ENCODE measurements at places on chromosomes 1 and 21.

- DNase-seq: no peak
Observed at GRCh38 chr21:22754746-22755145, 1756.5 kb downstream of the NCAM2 start.

DNA sequence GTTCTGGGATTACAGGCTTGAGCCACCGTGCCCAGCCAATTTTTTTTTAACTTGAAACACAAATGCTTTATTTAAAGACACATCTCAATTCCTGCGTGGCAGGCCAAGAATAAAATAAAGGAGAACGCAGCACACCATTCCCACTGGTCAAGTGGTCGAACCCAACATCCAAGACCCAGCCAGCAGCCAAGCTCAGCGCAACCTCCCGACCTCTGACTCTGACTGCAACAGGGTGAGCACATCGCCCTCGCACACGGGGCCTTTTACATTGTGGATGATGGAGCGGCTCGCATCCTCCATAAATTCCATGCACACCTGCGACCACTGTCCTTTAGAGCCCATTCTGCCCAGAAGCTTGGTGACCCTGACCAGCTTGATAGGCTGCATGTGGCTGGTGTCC is 5.5 kb upstream of the GUK1 start:
- no peak for DNase-seq

- no peak for DNase-seq
Observed at GRCh38 chr1:17719874-17720273, 35.3 kb upstream of the ACTL8 start.

GRCh38 chr1:201561601-201562000 is 22.7 kb downstream of the NAV1 start:
- no peak for DNase-seq

GRCh38 chr1:210686841-210687240 is 358.1 kb downstream of the HHAT start:
- no peak for DNase-seq

DNA sequence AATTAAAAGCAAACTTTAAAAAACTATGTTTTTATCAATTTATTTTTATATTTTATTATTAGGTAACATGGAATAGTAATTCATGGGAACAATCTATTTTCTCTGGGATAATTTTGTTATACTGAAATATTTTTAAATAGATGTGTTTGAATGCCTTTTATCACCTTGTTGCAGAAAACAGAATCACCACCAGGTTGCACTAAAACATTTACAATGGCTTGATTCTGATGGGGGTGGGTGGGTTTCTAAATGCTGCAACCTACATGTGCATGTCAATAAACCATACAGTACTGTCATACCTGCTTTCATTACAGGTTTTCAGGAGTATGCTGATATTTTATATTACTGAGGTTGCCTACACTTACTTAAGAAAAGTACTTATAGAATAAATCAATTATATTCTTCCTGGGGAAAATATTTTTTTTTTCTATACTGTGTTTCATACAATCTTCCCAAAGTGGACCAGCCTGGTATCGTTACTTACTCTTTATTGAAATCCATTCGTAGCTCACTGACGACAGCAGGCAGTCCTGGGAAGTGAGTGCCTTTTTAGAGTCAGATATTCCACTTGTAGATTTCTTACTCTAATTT is 132.8 kb downstream of the PTPRC start:
- peak; percentile 51 for DNase-seq

DNA sequence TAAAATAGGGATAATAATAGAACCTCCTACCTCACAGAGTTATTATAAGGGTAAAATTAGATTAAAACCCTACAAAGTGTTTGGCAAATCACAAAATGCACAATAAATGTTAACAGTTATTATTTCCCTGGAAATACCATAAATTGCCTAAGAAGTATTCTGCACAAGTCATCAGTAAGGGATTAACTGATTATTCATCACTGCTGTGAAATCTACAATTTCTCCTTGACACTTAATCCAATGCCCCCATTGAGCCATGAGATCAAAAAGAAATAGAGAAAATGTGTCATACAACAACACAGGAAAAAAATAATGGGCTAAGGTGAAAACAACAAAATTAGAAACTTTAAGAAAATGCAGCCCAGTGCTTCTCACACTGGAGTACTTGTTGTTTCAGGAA is 6.7 kb upstream of the SEC16B start:
- no peak for DNase-seq

- no peak for DNase-seq
Observed at GRCh38 chr1:59238993-59239392, 57.9 kb upstream of the FGGY start.

DNA sequence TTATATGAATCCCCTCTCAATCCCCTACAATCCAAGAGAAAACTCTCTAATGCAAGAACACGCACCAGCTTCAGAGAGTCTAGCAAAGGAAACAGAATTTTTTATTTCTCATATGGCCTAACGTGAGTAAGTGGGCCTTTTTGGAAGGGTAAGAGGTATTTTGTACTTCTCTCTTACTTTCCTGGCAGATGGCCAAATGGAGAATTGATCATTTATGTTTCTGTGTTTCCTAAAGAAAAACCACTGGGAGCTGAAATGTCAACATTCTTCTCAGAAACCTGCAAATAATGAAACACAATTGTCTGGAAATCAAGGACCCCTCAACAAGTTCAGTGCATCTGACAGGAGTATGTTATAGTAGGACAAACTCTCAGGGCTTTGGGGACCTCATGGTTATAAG is 176.4 kb upstream of the C8B start:
- DNase-seq: no peak

- no peak for DNase-seq
Observed at GRCh38 chr1:116671072-116671760, 3.7 kb upstream of the IGSF3 start.

DNA sequence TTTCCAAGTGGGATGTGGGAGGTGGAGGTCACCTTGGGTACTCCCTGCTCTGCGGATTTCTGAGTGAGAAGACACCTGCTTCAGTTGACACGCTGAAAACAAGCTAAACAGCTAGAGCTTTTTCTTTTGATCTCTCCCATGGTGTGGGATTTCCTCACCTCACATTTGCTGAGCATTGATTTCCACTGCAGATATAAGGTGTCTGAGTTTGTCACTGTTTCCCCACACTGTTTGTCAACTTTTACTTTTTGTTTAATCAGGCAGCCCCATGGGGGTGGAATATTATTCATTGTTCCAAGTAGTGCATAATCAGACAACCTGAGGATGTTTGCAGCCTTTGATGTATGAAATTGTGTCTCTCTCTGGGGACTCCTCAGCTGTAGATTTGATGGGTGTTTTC is 49.5 kb downstream of the FASLG start:
- no peak for DNase-seq

DNA sequence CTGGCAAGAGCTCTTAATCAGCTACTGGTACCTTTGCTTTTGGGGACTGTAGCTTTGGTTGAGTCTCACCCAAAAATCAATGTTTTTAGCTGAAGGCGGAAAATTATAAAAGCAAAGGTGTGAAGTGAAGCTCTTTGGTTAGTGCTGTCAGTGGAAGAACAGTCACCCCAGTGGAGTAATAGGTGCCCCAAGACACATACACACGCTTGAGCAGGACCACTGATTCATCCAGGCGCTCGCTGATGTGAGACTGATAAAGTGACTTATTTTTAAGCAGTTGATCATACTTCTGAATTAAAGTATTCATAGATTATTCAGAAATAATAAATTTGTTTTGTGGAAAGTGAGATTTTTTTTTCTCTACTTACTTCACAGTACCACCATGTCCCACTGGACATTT is 37.1 kb downstream of the TGFB2 start:
- no peak for DNase-seq

- DNase-seq: no peak
Observed at GRCh38 chr1:150256198-150256553, 1.4 kb upstream of the CA14 start.

- no peak for DNase-seq
Observed at GRCh38 chr1:168783458-168784210, 54.6 kb upstream of the DPT start.

- DNase-seq: no peak
Observed at GRCh38 chr1:28265577-28265976, 6.3 kb downstream of the SESN2 start.

DNA sequence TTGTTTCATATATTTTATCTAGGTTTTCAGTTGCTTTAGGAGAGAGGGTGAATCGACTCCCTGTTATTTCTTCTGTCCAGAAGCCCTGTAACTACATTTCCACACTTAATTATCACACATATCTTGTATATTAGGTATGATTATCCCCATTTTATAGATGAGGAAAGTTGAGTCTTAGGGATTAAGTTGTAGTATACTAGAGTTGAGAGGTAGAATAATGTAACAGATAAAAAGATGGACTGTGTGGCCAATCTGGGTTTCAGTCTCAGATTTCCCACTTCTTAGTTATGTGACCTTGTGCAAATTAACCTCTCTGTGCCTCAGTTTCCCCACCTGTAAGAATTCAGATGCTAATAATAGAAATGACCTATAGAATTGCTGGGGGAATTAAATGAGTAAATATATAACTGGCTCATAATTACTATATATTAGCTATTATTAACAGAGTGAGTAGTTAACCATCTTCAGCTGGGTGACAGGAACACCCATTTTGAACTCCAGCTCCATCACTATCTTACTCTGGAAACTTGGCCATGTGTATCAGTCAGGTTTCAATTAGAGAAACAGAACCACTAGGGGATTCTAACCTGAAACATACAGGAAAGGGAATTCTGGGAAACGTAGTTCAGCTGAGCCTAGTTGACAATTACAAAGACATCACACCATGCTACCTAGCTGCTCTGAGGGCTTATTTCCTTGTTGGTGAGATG is 20.4 kb upstream of the FOXO6 start:
- DNase-seq: no peak

DNA sequence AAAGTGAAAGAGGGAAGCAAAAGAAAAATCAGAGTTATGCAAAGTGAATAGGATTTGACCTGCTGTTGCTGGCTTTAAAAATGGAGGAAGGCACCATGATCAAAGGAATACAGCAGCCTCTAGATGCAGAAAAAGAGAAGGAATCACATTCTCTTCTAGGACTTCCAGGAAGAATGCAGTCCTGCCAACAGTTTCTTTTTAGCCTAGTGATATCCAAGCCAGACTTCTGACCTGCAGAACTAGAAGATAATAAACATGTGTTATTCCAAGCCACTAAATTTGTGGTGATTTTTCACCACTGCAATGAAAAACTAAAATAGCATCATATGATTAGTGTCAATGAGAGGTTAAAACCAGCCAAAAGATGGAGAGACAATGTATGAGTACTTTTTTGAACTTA is 101.9 kb upstream of the ADAMTS5 start:
- DNase-seq: no peak

DNA sequence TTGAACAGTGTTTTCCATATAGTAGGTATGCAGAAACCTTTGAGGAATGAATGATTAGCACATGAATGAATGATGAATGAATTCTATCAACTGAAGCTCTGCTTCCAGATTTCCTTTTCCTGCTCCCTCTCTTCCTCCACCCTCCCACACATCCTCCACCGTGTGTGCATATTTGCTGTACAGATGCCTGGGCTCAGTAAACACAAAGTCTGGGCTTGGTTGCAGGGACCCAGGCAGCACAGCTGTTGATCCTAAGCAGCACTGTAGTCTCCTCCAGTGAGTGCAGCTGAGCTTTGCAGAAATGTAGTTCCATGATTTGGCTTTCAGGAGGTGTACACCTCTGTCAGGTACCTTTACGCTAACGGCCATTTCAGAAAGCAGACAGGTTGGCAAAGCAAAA is 611.7 kb downstream of the NUF2 start:
- no peak for DNase-seq

- no peak for DNase-seq
Observed at GRCh38 chr1:67619080-67619479, 65.9 kb upstream of the GADD45A start.

- DNase-seq: no peak
Observed at GRCh38 chr21:34936883-34937563, 112.1 kb downstream of the RUNX1 start.

- DNase-seq: no peak
Observed at GRCh38 chr1:243416495-243416894, 160.7 kb downstream of the SDCCAG8 start.

- DNase-seq: no peak
Observed at GRCh38 chr1:85417017-85417416, 47.9 kb downstream of the DDAH1 start.

DNA sequence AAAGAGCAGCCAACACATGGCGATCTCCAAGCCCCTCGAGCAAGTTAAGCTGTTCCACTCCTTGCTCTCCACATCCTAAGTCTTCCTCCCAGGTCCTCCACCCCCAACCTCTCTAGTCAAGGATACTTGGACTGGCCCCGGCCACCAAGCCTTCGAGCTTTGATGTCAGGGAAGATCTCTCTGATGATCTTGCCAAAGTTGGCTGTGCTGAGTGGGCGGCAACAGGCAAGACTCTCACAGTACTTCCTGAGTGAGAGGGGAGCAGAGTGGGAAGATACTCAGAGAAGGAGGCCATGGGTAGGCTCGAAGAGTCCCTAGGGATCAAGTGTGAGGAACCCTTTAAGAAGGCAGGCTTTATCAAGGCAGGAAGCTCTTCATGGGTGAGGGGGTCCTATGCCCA is 2.8 kb downstream of the RFX5 start:
- DNase-seq: peak; percentile 54

DNA sequence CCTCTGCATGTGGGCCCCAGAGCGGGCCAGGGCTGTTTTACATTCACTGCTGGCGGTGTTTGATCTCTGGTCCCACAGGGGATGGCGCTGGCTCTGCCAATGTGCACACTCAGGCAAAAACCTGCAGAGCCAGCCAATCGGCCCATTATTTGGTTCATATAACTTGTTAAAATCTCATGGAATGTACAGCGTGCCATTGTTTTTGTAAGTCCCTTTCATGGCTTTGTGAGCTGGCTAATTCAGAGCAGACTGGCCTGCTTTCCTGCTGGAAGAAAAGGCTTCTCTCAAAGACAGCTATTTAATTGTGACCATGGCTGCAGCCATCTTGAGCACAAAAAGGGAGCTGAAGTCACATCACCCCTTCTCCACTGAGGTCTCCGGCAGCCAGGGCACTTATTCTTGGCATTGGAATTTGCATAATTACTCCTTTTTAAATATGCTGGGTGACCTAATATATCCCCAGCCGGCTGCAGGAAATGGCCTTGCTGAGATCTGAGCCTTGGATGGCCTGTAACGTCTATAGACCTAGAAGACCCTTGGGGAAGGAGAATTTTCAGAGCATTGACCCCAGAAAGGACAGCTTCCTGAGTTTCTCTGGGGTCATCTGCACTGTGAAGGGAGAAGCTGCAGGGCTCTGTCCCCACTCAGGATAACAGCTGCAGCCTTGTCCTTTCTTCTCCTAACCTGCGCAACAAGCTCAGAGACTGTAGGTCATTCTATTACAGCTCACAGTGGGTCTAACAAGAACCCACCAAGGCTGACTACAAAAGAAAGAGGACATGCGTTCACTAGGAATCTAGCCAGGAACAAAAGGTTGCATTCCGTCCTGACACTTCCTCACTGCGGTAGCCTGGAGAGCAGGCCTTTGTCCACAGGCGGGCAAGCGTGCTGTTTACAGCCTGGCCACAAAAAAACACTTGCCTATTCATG is 45.8 kb downstream of the BCAR3 start:
- DNase-seq: no peak

DNA sequence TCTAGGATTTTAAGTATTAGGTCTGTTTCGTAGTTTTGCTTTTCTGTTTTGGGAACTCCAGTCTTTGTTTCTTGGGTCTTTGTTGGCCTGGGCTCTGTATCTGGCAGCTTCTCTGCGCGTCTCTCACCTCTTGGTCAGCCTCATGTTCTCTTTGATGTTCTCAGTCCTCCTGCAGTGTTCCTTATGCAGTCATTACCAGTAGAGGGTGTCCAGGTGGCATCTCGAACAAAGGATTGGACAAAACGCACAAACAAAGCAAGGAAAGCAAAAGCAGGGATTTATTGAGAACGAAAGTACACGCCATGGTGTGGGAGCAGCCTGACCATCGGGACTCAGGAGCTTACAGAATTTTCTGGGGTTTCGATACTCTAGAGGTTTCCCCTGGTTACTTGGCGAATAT is 133.7 kb upstream of the COL6A1 start:
- DNase-seq: no peak

- no peak for DNase-seq
Observed at GRCh38 chr1:153661111-153661708, 2.7 kb downstream of the SNAPIN start.

All from suppressor macrophage treated with lipopolysaccharide for 1 hour (primary cell).